ENCODE measurements at places on chromosomes 5 and 9.

- DNase-seq: no peak
These were observed 577.1 kb downstream of the PSAT1 start for GRCh38 chr9:78874061-78874460.

DNA sequence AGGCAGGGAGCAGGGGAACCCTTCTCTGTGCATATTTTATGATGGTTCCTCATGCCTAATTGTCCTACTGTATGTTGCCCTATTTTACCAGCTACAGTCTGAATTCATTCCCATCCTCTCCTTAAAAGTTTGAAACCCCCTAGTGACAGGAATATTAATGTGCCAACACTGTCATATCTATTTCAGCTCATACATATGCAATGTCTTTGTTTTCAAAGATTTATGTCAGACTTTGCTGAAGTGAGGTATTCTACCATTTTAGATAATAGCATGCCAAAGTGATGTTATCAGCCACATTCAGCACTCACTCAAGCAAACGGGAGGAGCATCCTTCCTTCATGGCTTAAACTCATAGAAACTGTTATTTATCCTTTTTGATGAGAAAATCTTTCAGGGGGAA is 696.5 kb downstream of the NR2F1-AS1 start:
- DNase-seq: no peak

GRCh38 chr5:80835128-80835527 is 125.0 kb upstream of the RASGRF2 start:
- no peak for DNase-seq

- DNase-seq: no peak
These were observed 86.5 kb upstream of the ATP10B start for GRCh38 chr5:160938532-160938931.

DNA sequence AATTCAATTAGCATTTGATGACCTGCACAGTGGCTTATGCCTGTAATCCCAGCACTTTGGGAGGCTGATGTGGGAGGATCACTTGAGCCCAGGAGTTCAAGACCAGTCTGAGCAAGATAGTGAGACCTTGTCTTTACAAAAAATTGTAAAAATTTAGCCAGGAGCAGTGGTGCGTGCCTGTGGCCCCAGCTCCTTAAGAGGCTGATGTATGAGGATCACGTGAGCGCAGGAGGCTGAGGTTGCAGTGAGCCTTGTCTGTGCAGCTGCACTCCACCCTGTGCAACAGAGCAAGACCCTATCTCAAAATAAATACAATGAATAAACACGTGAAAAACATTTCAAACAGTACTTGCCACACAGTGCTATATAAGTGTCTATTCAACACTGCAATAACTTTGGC is 4.2 kb downstream of the ABCA1 start:
- no peak for DNase-seq

- DNase-seq: no peak
These were observed 200.9 kb downstream of the ZSWIM6 start for GRCh38 chr5:61532983-61533382.

DNA sequence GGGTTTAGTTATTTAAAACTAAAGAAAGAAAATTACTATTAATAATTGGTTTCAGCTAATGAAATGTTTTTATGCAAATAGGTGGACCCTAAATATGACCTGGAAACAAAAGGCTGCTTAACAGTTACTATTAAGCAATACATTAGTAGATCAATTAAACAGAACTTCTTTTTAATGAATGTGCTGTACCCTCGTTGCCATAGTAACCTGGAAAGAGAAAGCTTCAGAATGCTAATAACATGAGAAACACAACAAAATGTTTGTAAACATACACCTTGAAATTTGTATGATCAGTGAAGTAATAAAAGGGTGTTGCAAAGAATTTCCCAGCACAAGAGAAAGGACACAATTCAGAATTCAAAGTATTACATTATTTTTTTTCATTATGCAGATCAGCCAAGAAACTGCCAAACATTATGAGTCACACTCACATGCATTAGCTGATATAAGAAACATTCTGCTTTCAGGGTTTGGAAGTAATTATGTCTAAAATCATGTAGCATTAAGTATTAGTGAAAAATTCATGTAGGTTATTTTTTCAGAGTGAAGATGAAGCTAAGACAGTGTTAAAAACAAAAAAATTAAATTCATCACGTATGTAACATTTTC is 348.3 kb downstream of the ISL1 start:
- DNase-seq: no peak

DNA sequence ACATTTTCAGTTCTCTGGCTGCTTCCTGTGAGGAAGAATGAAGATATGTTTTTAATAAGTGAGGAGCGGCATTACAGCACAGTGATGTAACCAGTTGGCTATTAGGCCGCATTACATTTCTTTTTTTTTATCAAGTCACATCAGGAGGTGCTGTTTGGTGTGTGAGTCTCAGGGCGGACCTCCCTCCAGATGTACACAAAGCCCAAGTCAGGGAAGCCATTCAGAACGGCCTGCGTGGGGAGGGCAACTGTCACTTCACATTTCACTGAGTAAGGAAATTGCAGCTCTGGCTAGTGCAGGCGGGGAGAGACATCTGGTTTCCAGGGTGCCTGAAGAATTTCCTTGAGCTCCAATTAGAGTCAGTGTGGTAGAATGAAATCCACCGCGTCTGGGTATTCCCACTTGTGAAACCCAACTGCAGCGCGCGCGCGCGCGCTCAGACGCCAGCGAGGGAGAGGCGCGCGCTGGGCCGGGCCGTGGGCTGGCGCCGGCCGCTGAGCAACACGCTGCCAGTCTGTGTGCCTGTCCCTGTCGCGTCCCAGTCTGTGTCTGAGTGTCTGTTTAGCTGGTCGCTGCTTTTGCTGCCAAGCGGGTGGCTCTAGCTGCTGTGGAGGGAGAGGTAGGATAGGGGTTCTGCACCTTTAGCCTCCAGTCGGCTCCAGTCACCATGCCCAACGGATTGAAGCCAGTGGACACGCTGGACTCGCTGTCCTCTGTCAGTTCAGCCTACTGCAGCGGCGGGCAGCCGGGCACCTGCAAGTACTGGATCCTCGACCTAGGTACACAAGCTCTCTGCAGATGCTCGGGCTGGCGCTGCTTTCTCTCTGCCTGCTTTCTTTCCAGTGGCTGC is 140.8 kb upstream of the OTULINL start:
- DNase-seq: peak; percentile 10

DNA sequence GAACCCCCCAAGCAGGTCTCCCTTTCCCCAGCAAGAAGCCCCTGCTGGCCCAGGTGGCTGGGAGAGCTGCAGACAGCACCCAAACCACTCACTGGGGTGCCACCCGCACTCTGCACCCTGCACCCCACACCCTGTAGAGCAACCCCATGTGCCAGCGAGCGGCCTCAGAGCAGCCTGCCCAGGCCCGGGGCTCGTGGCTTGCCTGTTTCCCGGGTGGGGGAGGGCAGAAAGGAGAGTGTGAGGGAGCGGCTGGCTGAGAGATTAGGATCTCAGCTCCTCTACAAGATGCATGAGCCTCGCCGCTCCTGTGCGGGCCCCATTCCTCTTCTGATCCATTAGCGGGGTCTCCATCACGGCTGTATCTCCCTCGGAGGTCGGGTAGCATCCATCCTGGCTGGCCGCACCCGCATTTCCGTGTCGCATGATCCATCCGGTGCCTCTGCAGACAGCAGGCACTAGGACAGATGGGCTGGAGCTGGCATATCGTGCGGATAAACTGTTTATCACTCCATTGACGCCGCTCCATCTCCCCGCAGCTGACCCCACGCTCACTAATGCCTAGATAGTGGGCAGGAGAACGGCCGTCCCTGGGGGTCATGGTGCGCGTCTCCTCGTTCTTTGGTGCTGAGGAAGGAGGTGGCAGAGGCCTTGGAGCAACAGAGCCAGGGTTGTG is 54.4 kb downstream of the MRPL36 start:
- DNase-seq: no peak

DNA sequence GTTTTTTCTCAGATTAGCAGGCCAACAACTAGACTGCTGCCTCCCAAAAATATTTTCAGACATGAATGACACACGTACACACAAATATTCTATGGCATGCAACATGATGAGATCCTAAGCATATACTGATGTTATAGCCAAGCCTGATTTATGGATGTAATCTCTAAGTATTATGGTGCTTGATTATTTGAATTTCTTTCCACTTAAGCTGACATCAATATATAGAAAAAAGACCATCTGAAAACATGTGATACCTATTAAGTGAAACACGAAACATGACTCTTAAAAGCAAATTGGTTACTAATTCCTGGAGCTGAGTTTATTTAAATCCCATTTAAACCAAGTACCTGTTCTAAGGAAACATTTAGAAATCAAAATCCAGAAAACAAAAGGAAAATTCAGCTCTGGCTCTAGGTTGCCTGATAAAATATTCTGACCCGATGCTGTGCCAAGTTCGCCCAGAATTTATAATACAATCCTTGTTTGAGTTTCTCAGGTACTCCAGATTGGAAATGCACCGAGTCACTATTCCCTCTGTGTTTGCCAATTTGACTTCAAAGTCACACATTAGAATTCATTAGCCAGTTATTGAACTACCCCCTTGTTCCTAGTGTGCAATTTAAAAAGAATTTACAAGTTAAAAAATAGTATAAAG is 548.6 kb downstream of the CSNK1G3 start:
- no peak for DNase-seq

GRCh38 chr5:18395126-18396110 is 761.2 kb downstream of the TAF11L14 start:
- DNase-seq: no peak

GRCh38 chr9:127450243-127450760 is 904 bp downstream of the RPL12 start:
- DNase-seq: peak; percentile 58

- no peak for DNase-seq
These were observed 51.5 kb upstream of the UBAC1 start for GRCh38 chr9:136012651-136013050.

DNA sequence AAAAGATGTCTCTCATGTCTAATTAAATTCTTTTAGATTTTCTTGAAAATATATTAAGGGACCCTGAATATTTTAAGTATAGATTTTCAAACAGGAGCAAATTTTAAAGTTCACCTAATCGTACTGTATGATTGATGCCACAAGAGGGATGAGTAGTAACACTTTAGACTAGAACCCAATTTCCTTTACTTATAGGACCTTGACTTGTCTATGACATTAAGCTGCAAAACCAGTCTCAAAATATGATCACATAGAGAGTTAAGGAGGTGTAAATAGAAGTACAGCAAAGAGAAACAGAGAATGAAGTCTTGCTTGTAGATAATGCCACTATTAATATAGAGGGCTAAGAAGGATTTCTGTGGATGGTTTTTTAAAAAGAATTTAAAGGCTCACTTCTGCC is 312.9 kb upstream of the PRR16 start:
- no peak for DNase-seq

GRCh38 chr9:87026204-87026603 is 78.9 kb upstream of the GAS1 start:
- DNase-seq: no peak

DNA sequence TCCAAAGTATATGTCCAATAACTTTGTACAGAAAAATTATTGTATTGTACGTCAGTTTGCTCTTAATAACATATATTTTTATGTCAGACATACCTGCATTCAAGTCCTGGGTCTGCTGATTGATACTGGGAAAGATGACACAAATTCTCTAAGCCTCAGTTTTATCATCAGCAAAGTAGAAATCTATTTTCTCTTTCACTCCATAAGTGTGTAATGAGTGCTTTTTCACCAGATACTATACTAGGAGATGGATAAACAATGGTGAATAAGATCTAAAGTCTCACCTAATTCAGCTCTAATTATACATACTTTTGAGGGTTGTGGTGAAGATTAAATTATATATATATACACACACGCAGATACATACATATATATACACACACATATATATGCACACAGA is 12.3 kb downstream of the PPP2R2B start:
- DNase-seq: no peak

- DNase-seq: peak; percentile 82
These were observed 37.4 kb downstream of the ARHGEF37 start for GRCh38 chr5:149618581-149619248.

GRCh38 chr5:150531686-150532085 is 23.8 kb downstream of the NDST1 start:
- DNase-seq: no peak

DNA sequence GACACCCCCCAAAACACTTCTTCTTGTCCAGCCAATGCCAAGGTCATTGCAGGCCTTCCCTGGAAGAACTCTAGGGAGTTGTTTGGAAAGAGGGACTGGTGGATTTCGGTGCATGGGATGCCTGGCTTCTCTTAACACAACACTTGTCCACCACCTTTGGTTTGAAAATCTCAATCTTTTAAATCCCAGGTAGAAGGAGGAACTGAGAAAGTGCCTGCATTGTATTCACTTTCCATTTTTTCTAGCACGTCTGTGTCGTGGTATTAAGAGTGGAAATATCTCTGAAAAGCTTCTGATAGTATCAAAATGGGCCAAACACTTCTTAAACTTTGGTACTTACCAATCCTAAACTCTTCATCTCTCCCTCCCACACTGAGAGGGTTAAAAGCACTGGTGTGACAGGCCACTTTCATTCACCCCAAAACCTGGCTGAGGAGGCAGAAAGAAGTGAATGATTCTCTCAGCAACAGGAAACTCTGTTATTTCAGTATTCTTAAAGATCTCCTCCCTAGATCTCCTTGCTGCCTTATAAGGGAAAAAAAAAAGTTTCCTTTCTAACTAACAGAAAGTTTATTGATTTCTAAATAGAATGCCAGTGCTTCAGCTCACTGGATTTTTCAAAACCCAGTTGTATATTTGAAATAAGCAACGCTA is 3.9 kb upstream of the NFIB start:
- no peak for DNase-seq

DNA sequence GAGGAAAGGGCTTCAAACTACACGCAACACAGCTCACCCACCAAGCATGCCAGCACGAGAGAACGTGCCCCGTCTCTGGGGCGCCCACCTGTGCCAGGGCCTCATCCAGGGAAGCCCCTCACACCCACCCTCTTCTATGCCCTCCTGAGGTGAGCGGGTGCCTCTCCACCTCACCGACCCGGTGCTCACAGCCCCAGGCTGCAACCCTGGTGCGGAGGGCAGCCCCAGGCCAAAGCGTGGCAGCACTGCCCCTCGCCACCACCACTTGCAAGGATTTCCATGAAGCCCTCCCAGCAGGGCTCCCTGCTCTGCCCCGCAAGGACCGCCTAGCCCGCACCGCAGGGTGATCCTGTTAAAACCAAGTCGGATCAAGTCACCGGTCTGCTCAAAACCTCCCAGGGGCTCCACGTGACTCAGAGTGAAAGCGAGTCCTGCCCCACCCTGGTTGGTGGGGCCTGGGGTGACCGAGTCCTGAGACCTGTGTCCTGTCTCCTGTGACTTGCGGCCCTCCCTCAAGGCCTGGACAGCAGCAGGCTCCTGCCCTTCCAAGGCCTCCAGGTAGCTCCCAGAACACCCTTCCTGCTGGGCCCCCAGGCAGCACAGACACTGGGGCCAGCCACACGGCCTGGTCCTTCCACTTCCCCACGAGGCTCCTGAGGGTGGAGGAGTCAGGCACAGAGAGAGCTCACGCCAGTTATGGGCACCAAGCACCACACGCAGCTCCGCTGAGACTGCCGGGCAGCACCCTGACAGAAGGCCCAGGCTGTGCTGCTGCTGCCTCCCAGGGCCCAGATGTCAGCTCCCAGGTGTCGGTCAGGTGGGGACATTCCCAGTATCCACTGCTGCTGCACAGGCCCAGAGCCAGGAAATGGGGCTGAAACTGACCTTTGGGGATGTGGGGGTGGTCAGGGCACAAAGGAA is 12.7 kb downstream of the BRD3 start:
- no peak for DNase-seq

Data from hematopoietic multipotent progenitor cell treated with erythropoietin and hydrocortisone succinate and interleukin-3 and kit ligand, for 8 days (in vitro differentiated cells).